Fibroblast of skin of back (primary cell): ENCODE measurements at places on chromosomes 3 and 15.
A peak's percentile ranks its signal among the peaks of the same experiment; 100 is the strongest.

- no peak for DNase-seq
These were observed 49.9 kb upstream of the DPPA4 start for GRCh38 chr3:109387201-109387600.

- DNase-seq: no peak
These were observed 6.7 kb upstream of the P2RY1 start for GRCh38 chr3:152828075-152828840.

DNA sequence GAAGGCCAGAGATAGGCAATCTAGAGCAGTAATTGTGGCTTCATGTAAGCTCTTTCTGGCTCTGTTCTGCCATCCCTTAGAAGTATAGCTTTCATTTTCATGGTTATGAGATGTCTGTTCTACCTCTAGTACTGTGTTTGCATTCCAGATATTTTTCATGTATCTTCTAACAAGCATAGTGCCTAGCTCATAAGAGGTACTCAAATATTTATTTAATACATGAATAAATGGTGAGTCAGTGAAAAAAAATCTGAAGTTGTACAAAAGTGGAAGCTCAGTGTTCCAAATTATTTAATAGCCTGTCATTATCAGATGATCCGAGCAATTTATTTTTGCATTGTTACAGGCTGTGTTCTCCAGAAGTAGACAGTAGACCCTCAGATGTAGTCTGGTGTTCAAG is 64.3 kb downstream of the OXSM start:
- peak; percentile 67 for DNase-seq

DNA sequence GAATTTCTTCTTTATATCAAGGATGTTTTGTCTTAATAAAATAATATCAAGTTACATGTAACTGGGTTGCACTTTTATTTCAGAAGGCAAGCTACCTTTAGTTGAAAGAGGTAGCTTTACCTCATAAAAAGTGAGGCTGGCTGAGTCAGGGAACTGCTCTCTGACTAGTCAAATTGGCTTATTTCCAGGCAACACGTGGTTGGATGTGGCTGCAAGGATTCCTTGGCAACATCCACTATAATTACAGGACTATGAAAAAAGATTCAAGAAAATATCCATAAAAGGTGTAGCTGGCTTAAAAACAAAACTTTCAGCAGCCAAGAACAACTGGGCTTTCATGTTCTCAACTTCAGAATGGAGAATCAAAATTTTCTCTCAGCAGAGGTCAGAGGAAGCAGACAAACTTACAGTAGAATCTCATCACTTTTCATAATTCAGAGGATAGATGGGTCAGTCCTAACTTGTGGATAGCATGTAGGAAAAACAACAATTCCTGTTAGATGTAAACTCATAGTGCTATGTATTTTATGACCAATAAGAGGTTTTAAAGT is 779.1 kb downstream of the MECOM start:
- peak; percentile 56 for DNase-seq

GRCh38 chr15:72156928-72157327 is 38.7 kb downstream of the SENP8 start:
- DNase-seq: no peak

DNA sequence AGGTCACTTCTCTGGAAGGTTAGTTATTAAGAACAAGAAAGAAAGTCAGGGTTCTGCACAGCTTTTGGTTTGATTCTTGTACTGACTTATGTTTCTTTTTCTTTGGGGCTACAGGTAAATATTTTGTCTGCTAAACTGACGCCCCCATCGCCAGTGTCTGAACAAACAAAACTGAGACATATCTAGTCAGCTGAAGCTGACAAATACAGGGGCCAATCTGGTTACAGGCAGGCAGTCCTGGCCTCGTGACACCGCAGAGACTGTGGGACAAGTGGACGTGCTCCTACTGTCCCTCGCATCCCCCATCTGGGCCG is 4.6 kb upstream of the RPL14 start:
- no peak for DNase-seq

DNA sequence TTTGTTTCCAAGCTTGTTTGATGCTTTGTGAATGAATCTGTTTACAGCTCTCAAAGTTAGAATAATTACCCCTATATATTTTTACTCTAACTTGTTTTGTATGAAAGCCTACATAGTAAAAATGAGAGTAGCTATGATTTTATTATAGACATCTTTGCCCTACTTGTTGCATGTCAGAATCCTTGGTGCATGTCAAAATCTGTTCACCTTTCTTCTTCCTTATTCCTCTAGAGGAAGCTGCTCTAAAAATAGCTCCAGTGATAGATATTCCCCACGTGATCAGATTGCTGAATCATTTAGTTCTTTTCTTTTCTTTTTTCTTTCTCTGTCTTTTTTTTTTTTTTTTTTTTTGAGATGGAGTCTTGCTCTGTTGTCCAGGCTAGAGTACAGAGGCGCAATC is 39.8 kb downstream of the LRRC49 start:
- no peak for DNase-seq

DNA sequence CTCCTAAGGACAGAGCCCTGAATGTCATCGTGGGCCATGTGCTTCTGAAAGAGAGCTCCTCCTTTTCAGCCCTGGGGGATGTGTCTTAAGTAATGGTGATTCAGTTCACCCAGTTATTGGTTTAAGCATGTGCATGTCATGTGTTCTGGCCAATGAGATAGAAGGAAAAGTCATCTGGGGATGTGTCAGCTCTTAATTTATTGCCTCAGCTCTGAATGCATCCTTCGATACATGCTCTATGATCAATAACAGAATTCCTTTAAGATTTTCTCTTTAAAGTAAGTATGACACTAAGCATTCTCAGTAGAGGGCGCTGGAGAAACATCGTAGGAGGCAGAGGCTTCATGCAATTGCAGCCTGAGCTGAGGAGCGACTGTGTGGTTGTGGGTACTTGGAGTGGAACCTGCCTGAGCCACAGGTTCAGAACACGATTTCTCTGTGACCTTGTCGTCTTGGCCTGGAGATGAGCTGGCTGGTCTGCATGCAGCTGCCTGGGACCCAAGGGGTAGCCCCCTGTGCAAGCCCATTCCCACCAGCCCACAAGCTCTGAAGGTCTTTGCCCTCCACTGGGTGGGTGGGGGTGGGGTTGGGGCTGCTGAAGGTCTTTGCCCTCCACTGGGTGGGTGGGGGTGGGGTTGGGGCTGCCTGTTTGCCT is 69.5 kb downstream of the C3orf38 start:
- peak; percentile 60 for DNase-seq

GRCh38 chr15:79897701-79898113 is 893 bp upstream of the MTHFS start:
- DNase-seq: no peak

DNA sequence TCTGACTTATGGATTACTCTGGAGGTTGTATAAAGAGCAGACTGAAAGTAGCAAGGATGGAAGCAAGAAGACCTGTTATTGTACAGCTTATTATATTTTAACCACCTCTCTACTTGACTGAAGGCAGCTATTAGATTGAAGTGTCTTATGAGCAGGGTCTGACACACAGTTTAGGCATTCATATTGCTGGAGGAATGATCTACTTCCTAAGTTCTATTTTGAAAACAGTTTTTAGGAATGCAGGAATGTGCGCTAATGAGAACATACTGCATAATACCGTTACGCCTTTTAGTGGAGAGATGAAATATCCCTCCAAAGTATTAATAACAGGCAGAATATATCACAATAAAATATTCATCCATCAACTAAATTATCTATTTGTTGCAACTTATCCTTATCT is 193.3 kb downstream of the ISL2 start:
- DNase-seq: peak; percentile 74

DNA sequence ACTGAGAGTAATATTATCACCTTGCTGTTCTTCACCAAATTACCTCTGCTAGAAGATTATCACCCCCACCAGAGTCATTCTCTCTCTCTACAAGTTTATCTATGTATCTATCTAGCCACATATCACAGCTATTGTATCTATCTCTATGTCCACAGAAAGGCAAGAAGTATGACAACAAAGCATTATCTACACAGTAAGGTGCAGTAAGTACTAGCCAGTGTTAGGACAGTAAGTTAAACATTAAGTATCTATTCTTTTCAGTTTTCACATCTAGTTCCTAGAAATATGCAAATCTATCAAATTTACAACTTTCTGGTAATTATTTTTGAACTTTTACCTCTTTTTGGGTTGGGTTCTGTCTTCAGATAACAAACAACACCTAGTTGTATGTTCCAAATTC is 26.5 kb upstream of the XXYLT1 start:
- no peak for DNase-seq

GRCh38 chr3:108605028-108605427 is 15.5 kb downstream of the DZIP3 start:
- no peak for DNase-seq

DNA sequence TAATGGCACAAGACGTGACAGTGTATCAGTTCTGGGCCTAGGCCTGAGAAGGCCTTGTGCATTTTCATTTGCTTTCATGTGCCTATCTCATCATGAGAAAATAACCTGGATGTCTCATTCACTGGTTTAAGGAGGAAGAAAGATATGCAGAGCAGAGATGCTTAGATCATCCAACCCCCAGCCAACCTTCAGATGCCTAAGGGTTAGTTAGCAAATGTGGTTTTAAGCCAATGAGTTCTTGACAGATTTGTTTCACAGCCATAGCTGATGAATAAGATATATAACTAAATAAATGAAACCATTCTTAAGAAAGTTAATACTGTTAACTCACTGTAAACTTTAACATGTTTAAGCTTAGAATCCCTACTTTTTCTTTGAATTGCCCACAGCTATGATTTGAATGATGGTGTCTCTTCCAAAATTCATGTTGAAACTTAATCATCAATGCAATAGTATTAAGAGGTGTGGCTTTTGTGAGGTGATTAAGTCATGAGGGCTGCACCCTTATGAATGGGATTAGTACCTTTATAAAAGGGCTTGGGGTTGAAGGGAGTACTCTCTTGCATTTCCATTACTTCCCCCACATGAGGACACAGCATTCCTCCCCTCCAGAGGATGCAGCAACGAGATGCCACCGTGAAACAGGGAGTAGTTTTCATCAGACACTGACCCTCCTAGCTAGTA is 324.6 kb upstream of the TBC1D5 start:
- DNase-seq: no peak

GRCh38 chr15:66836231-66837030 is 134.4 kb downstream of the SMAD6 start:
- no peak for DNase-seq
